ENCODE measurements at places on chromosomes 3 and 15.

GRCh38 chr3:197283045-197283444 is 15.4 kb downstream of the DLG1 start:
- DNase-seq = no peak

GRCh38 chr3:155605571-155605970 is 139.3 kb downstream of the PLCH1 start:
- no peak for DNase-seq

DNA sequence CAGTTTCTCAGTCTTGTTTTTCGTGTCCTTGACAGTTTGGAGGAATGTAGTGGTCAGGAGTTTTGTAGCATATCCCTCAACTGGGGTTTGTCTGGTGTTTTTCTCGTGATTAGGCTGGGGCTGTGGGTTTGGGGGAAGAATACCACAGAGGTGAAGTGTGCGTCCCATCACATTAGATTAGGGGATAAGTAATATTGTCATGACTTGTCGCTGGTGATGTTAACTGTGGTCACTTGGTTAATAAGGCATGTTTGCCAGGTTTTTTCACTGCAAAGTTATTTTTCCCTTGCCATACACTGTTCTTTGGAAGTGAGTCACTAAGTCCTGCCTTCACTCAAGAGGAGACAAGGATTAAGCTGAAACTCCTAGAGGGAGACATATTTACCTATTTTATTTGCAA is 39.1 kb downstream of the PAK2 start:
- no peak for DNase-seq

- no peak for DNase-seq
Measured at GRCh38 chr15:62109982-62110851, 43.4 kb downstream of the C2CD4A start.

DNA sequence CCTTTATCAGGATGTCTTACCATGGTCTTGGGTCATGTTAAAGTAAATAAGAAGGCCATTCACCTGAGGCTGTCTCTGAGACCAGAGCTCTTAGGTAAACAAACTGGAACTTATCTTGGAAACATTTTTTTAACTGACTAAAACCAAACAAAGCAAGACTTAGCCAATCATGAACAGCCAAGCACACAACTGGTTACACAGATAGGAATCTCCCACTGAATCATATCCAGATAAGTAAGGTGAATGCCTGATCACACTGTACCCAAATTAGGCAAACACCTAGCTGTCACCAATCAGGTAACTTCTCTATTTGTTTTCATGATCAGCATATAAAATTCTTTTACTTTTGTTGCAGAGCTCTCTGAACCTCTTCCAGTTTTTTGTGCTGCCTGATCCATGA is 205.4 kb downstream of the CNTN3 start:
- DNase-seq = no peak

- no peak for DNase-seq
Measured at GRCh38 chr3:109136523-109136922, at the start of gene C3orf85. TSS of gene C3orf85 (plus strand) at chr3:109136719. CDS start at chr3:109136848, 129 bp downstream.

- DNase-seq = peak; percentile 59
Measured at GRCh38 chr3:28667646-28668621, 319.3 kb upstream of the AZI2 start.

GRCh38 chr3:165635791-165636683 is 201.2 kb downstream of the BCHE start:
- DNase-seq = no peak

- DNase-seq = no peak
Measured at GRCh38 chr15:61063875-61064320, 165.2 kb downstream of the RORA start.

GRCh38 chr3:132870541-132870940 is 148.3 kb upstream of the NPHP3 start:
- DNase-seq = no peak

DNA sequence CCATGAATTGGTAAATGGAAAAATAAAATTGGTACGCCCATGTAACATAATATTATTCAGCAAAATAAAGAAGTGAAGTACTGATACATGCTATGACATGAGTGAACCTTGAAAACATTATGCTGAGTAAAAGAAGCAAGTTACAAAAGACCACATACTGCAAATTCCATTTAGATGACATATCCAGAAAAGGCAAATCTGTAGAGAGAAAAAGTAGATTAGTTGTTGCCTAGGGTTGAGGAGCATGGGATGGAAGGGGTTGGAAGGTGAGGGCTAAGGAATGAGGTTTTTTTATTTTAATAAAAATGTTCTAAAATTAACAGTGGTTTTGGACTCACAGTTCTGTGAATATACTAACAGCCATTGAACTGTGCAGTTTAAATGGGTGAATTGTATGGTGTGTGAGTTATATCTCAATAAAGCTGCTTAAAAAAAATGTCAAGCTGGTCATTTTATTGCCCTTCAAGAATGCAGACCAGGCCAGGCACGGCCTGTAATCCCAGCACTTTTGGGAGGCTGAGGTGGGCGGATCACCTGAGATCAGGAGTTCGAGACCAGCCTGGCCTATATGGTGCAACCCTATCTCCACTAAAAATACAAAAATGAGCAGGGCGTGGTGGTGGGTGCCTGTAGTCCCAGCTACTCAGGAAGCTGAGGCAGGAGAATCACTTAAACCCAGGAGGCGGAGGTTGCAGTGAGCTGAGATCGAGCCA is 8.1 kb upstream of the DLG1 start:
- DNase-seq = no peak

DNA sequence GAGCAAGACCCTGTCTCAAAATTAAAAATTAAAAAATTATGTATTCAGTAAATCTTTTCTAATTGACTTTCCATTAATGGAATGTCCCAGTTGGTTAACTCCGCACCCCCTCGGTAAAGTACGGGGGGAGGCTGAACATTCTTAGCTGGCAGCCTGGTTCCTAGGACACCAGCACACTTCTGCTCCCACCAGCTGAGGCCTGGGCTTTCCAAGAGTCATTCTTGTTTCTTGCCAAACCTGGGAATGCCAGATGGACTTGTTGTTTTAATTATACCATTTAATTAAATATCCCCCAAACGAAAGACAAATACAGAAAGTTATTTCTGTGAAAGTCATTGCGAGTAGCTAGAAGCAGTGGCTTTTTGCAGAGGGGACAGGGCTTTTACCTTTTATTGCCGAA is 179.4 kb downstream of the VGLL4 start:
- DNase-seq = no peak

DNA sequence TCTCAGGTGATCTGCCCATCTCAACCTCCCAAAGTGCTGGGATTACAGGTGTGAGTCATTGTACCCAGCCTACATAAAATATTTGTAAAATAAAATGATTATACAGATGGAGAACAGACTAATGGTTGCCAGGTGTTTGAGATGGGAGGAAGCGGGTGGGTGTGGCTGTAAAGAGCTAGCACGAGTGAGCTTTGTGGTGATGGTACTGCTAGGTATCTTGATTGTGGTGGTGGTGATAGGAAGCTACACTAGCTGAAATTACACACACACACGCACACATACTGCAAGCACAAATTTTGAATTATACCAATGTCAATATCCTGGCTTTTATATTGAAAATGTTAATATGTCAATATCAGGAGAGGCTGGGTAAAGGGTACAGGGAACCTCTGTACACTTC is 5.4 kb downstream of the PGPEP1L start:
- DNase-seq = no peak

DNA sequence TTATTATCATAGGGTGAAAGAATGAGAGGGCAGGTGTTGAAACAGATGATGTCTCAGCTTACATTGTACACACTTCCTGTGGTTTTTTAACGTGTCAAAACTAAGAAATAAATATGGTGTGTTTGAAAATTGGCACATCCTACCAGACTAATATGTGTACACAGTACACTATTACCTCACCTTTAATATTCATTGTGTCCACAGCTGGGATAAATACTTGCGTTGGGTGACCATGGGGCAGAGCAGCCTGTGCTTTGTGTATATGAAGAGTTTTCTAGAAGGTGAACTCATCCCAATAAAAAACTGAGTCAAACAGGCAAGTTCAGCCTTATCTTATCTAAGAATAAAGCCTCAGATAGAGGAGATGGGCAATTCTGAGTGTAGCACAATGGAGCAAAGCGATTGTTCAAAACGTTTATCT is 17.3 kb downstream of the SUCNR1 start:
- DNase-seq = no peak

DNA sequence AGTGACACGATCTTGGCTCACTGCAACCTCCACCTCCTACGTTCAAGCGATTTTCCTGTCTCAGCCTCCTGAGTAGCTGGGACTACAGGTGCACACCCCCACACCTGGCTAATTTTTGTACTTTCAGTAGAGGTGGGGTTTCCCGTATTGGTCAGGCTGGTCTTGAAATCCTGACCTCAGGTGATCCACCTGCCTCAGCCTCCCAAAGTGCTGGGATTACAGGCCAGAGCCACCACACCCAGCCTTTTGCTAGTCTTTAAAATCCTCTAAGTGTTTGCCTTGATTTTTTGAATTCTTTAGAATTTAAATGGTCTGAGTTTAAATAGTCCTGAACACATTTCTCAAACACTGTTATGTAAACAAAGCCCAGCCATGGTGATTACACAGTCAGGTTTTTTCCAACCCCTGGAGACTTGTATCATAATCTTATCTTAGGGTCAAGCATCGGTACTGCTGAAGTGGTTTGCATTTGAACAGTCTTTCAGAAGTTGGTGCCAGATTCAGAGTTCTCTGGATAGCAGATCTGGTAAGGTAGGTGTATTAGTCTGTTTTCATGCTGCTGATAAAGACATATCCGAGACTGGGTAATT is 28.2 kb upstream of the PIAS1 start:
- no peak for DNase-seq

DNA sequence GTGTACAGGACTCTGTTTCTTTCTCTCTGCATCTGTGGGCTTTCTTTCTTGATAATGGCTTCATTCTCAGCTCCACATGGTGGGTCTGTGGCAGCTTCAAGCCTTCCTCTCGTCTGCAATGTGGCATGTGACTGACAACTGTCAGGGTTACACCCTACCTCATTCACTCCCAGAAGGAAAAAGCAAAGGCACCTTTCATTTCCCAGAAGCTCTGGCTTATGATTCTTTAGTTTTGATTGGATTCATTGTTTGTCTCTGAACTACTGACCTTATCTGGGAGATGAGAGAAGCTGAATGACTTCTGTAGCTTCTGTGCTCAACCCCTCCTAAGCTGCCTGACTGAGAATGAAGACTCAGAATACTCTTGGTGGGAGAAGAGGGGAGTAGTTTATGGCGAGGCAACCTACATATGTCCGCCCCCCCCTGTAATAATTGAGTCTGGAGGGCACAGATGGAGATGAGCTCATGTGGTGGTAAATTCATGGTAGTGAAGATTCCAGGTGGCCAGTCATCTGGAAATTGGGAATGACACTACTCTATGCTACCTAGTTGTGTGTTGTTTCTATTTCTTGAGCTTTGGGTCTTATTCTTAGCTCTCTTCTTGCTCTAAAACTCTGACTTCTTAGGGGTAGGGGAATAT is 38.4 kb downstream of the KCNAB1 start:
- DNase-seq = no peak

GRCh38 chr3:33513262-33513863 is 73.2 kb upstream of the UBP1 start:
- no peak for DNase-seq

GRCh38 chr3:74233091-74233490 is 381.4 kb downstream of the CNTN3 start:
- DNase-seq = no peak

DNA sequence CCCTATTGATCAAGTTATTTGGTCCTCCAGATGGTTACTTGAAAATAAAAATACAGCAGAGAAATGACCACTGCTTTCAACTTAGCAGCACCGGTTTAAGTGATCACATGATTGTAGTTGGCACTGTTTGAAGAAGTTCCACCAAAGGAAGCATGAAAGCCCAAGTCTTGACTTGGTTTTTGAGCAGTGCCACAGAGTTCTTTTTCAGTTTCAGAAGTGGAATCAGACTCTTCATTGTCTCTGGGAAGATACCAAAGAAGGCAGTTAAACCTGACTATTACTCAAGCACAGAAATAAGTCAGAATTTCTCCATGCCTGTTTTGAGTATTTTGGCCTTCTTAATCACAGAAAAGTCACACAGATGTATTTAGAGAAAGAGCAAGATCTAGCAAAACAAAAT is 66.7 kb downstream of the BBX start:
- no peak for DNase-seq

DNA sequence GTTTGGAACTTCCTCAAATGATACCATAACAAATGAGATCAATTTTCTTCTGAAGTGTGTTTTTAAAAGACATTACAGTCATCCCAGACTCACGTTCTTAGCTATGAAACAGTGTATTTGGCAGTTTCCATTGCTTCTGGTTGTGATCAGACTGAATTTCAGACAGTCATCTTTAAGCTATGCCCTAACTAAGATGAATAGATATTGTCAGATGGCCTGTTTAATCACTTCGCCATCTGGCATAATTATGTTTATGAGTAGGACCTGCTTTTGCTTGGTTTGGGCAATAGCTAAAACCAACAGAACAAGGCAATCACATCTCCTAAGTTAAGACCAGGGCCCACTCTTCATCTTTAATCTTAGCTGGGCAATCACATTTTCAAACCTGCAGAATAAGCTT is 313.1 kb downstream of the SV2B start:
- no peak for DNase-seq

DNA sequence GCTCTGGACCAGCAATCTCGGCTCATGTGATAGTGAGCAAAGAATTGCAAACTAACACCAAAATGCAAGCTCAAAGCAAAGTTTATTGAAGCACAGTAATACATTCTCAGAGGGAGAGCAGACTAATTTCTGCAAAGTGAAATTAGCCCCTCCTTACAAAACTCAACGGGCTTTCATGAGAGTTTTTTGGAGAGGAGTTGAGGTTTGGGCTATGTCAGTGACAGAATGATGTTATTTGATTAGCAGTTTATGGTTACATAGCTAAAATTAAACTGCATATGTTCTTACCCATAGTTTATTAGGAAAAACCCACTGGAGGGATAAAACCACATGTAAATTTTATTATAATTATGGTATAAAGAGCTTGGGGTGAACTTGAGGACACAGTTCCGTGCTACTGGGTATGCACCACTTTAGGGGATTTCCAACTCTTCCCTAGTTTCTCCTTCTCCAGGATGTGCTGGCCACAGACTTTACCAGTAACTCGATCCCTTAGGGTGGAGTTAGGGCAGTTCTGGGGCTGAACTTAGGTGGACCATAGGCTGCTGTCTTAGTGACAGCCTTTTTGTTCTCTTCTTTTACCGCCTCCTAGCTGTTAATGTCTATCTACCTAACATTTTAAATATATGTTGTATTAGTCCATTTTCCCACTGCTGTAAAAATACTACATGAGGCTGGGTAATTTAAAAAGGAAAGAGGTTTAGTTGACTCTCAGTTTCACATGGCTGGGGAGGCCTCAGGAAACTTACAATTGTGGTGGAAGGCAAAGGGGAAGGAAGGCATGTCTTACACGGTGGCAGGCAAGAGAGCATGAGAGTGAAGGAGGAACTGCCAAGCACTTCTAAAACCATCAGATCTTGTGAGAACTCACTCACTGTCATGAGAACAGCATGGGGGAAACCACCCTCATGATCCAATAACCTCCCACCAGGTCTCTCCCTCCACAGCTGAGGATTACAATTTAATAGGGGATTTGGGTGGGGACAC is 8.9 kb upstream of the AADACL2 start:
- no peak for DNase-seq

DNA sequence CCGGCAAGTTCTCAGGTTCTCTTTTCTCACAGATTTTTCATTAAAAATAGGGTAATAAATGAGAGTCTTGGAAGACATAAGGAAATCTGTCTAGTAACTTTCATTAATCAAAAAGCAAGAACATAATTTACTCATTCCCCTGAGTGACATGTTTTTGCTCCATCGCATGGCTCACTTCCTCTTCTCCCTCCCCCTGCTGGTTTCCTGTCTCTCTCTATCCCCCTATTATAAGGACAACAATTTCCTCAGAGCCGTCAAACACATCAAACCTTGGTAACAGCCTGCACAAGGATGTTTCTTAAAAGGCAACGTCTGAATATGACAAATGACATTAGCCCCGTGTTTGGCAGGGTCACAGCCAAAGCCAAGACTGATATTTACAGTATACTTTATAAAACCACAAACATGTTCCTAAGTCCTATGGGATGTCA is 1149.6 kb downstream of the IGSF11 start:
- DNase-seq = no peak

Measured in dorsolateral prefrontal cortex (tissue), 122 donors.